ENCODE measurements at places on chromosomes 5 and 9.
A peak's percentile ranks its signal among the peaks of the same experiment; 100 is the strongest.

GRCh38 chr5:109486200-109486804, 76.5 kb upstream of the PJA2 start:
- DNase-seq = no peak

- DNase-seq = no peak
Measured at GRCh38 chr5:132204371-132205135, 23.1 kb downstream of the P4HA2 start.

DNA sequence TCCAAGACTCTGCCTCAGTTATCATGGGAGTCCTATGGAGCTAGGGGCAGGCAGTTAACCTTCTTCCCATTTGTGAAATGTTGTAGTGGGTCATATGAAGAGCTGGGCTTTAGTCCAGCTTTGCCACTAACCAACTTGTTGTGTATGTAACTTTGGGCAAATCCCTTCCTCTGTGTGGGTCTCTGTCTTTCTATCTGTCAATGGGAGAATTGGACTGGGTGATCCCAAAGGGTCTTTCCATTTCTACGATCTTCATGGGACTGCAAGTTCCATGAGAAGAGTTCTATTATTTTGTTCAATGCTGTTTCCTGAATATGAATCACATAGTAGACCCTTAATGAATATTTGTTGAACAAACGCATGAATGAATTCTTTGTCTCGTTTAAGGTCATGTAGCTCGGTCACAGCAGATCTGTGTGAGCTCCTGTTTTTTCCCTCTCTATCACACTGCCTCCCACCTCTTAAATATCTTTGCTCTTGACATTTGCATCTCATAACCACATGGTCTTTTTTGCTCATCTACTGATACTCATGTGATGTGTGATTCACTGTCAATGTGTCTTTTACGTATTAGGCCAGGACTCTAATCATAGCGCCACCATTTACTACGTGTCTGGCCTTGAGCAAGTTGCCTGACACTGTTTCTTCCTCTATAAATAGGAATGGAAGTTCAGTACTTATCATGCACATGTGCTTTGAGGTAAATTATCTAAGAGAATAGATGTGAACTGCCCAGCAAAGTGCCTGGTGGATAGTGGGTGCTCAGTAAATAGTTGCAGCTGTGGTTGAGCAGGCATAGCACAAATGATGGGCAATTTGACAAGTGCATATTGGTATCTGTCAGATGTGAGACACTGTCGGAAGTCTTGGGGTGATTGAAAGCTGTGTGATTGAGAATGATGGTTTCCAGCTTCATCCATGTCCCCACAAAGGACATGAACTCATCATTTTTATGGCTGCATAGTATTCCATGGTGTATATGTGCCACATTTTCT, 37.4 kb downstream of the PTTG1 start:
- peak; percentile 42 for DNase-seq

DNA sequence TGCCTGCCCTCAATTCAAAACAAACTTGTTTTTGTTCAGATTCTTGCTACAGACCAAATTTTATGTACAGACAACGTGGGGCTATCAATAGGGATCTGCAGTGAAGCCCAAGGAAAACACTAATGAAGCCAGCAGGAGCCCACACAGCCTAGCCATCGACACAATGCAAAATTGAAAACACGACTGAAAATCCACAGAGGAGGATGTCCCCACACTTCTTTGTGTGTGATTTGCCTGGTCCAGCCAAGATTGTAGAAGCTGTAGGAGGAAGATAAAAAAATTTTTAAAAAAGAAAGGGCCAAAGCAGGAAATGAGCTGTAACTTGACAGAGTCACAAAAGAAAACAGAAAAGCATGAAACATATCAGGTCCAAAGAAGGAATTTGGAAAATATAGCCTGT, 34.8 kb downstream of the HTR4 start:
- DNase-seq = no peak

- DNase-seq = peak; percentile 99
Measured at GRCh38 chr9:37027582-37028419, 6.3 kb downstream of the PAX5 start.

- DNase-seq = no peak
Measured at GRCh38 chr9:75169623-75170022, 81.3 kb downstream of the OSTF1 start.

GRCh38 chr9:87740209-87740608, 14.3 kb downstream of the CTSL start:
- DNase-seq = no peak

GRCh38 chr5:143194206-143194605, 209.3 kb downstream of the NR3C1 start:
- DNase-seq = no peak

DNA sequence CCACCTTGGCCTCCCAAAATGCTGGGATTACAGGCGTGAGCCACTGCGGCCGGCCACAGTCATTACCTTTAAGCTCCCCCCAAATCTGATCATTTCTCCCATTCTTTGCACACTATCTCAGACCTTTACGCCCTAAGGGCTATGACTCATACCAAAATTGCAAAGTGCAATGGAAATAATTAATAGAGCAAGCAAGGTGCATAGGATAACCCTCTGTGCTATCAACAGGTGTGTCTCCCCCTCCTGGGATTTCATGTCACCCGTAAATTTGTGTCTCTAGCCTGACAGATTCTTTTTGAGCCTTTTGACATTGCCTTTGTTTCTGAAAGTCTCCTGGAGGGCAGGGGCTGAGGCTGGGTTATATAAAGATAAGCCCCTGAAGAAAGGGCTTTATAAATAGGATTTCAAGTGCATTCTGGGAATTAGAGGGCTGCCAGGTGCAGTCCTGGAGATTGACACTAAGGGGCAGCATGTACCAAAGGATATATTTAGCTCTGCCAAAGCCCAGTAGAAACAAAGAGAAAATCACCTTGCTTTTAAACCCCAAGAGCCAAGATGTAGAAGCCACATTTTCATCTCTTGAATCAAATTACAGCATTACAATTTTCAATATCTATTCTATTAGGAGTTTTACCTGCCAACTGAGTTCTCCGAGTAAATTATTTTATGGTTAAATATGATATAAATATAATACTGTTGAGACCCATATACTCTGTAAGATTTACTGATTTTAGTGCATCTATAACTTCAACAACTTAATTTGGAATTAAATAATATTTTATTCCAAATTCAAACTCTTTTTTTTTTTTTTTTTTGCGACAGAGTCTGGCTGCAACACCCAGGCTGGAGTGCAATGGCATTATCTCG, 18.2 kb downstream of the S100Z start:
- DNase-seq = peak; percentile 75

DNA sequence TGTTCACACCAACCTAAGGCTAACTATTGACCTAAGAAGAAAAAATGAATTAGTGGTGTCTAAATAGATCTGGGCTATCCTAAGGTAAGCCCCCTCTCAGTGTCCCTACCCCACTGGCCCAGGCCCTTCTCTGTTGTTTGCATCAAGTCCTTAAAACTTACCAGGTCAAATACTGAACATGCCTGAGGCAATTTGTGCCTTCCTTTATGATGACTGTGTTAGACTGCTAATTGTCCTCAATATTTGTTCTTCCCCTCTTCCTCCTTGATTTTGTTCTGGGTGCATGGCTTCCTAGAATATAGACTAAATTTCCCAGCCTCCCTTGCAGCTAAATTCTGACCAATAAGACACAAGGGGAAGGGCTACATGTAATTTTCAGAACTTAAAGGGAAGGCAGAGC, 199.9 kb downstream of the ADAMTS12 start:
- DNase-seq = no peak

- DNase-seq = no peak
Measured at GRCh38 chr9:14561929-14562405, 131.3 kb downstream of the ZDHHC21 start.

- DNase-seq = no peak
Measured at GRCh38 chr5:124060011-124060410, 548.0 kb downstream of the CSNK1G3 start.

DNA sequence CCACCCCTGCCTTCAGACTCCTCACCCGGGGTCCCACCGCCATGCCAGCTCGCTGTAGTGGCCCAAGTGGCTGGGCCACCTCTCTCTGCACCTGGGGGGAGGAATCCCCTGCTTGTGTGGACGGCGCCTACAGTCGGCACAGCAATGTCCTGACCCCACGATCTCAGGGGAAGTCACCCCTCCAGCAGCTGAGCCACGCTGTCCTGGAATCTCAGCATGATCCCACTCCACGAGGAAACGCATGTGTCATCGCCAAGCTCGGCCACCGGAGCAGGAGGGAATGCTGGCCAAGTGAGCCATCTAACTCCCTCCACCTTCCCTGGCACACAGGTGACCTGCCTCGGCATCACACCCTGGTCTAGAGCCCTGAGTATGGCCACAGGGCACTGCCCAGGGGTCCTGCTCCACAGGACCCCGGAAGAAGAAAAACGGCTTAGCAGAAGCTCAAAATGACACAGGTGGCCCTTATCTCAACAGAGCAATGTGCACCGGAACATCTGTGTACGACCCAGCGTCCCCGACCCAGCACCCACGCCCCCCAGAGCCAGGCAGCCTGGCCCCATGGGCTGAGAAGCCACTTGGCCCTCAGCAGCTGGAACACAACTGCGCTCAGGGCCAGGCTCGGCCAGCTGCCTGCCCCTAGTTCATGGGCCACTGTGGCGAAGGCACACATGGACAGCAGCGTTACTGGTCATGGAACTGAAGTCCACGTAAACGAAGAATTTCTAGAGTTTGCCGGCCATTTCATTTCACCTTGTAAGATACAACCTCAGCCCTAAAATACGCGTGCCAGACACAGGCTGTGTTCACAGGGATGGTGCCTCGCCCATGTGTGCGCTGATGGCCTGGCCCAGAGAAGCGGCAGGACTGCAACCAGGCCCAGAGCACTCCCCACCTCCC, 23.4 kb upstream of the CAMSAP1 start:
- no peak for DNase-seq

- no peak for DNase-seq
Measured at GRCh38 chr5:81739291-81739690, 11.6 kb downstream of the SSBP2 start.

DNA sequence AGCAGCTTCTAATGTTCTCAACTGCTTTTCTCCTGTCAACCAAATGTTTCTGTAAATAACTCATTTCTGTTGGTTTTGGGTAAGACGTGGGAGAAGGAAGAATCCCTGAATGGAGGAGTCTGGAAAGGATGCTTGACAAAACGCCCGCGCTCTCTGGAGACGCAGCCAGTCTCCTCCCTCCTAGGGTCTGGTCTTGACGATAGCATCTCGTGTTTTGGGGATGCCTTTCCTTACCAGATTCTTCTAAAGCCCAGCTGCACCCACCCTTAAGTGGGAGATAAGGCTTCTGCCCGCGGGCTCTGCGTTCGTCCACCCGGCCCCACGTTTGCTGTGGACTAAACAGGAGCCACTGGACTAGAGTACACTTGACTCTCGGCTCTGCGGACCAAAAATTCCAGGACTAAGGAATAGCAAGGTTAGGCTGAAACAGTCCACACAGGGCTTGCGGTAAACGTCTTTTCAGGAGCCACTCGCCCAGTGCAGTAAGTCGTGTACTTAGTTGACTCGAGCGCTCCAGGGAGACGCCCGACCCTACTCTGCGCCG, 491 bp upstream of the CTSL start:
- no peak for DNase-seq

Measured in GM13976 (cell line).